ENCODE measurements at places on chromosomes 6 and 20. TPM values are rescaled to one million over a fixed set of nuclear protein-coding genes. Genes with fewer than 3 reads are reported as not detected.

DNA sequence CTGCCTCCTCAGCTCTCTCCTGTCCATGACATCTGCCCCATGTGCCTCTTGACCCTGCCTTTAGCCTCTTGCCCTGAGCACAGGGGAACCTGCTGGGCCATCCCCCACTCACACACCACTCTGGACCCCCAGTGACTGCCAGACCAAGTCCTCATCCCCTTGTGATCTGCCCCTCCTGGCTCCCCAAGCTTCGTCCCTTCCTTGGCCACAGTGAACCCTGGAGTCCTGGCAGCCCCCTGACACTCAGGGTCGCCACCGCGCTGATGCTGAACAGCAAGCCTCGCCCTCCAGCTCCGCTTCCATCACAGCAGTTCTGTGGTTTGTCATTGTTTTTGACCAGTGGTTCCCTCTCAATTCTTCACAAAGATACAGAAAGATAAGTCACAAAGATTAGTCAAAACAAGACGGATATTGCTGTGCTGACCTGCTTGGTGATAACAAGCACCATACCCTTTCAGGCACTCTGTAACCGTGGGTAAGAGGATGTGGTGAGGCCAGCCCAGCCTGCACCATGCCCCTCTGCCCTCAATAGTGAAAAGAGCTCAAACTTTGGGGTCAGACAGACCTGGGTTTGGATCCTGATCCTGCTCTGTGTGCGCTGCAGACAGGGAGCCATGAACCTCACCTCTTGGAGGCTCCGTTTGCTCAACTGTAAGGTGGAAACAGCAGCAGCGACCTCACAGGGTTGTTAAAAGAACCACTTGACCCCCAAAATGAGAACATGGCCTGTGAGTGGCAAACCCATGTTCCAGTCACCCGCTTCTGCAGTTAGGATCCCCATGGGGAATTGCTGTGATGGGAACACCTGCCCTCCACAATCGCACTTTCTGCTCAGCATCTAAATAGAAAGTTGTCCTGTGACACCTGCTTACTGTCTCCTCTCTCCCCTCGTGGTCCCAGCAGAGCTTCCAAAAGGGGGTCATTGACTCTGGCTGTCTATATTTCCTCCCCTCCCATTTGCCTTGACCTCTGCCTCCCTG is 114.5 kb downstream of the TOX2 start:
- DNase-seq: no peak
- H3K27me3 ChIP-seq: peaks cover 36% of the 10 kb centered on the region
- peak overlapping the region; percentile 86 for H3K27ac ChIP-seq

DNA sequence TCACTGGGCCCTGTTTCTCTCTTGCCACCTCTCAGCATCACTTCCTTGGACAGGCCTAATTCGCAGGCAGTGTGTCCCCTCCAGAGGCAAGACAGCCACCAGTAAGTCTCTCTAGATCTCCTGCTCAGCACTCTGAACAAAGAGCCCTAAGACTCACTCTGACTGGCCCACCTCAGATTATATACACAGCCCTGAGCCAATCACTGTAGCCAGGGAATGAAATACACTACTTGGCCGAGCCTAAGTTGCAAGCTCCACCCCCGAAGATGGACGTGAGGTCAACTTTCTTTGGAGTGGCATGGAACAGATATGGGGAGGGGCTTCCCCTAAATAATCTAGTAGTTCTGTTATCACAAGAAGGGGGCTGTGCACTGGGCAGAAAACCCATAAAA is 4.1 kb downstream of the BPI start:
- H3K4me3 ChIP-seq: no peak overlapping the region
- peaks cover 2% of the 10 kb centered on the region for H3K4me1 ChIP-seq
- DNase-seq: no peak
- peaks cover 9% of the 10 kb centered on the region for H3K27me3 ChIP-seq

DNA sequence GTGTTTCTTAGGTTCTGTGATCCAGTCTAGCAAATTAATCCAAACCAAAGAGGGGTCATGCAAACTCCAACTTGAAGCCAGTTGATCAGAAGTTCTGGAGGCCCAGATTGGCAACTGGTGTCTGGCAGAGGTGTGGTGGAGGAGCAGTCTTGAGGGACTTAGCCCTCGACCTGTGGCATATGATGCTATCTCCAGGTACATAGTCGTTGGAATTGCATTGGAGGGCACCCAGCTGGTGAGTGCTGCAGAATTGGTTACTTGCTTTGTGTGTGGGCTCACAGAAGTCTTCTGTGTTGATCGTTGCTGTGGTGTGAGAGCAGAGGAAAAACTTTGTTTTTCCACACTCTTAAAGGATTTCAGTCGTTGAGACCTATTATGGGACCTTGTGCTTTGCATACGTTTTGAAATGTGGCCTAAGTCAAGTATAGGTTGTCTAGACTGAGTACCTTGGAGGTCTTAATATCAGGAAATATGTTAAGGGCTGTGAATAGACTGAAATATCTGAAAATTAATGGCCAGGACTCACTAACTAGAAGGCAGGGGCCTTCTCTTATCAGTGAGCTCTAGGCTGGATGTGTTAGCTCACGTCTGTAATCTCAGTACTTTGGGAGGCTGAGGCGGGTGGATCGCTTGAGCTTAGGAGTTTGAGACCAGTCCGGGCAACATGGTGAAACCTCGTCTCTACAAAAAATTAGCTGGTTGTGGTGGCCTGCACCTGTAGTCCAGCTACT is 7.8 kb downstream of the PANK2 start:
- peaks cover 30% of the 10 kb centered on the region for H3K4me1 ChIP-seq
- peaks cover 4% of the 10 kb centered on the region for H3K36me3 ChIP-seq
- no peak for DNase-seq

DNA sequence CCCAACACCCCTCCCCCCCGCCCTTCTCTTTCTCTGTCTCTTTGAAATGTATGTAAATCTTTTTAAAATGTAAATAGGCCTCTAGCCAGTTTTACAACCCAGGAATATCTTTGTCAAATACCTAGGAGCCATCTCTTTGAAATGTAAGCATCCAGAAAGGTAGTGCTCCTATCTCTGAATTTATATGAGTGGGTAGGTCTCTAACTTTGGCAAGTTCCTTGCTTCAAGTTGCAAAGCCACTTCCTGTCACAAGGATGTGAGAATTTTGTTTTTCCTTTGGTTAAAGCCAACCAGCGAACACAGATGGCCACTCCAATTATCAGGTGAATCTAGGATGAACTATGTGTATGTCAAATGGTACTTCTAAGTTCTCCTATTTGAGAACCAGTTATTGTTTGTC is 6.2 kb upstream of the DEFB132 start:
- H3K4me3 ChIP-seq: no peak overlapping the region
- no peak for DNase-seq
- H3K4me1 ChIP-seq: no peaks in the 10 kb centered on the region
- no peaks in the 10 kb centered on the region for H3K27me3 ChIP-seq
- H3K27ac ChIP-seq: no peak overlapping the region

The DEFB124 gene
- total RNA-seq: not detected

The CLDN20 gene
- total RNA-seq: not detected

DNA sequence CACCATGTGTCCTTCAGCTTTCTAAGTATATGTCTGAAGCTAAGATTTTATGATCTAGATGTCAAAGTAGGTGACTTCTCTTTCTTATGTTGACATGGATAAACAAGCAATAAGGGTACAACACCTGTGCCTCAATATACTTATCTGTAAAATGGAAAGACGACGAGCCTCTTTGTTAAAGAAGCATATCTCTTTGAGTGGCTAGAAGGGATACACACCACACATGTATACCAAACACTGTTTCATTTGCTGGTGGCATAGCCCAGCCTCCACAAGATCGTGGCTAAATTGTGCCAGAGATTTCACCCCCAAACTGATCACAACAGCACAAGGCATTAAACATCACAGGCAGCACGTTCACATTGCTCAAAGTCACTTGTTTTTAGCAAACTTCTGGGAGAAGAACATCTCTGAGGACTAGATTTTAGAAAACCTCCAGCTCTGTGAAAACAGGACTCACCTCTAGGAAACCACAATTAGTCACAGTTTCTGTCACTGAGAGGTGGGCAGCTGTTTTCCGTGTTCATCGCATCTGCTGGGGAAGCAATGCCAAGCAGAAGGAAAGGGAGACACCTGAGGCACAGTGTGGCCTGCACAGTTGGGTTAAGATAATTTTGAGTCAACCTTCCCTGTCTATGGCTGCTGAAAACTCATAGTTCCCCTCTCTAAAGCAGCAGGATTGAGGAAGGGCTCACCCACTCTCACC is 263.0 kb upstream of the PLCB4 start:
- no peak for DNase-seq
- no peaks in the 10 kb centered on the region for H3K27me3 ChIP-seq
- H3K4me1 ChIP-seq: peaks cover 3% of the 10 kb centered on the region
- peaks cover 2% of the 10 kb centered on the region for H3K36me3 ChIP-seq

- no peak for DNase-seq
- peaks cover 20% of the 10 kb centered on the region for H3K4me1 ChIP-seq
- peaks cover 34% of the 10 kb centered on the region for H3K27me3 ChIP-seq
- no peak overlapping the region for H3K4me3 ChIP-seq
- no peaks in the 10 kb centered on the region for H3K36me3 ChIP-seq
Measured at GRCh38 chr6:168508903-168509302, 67.9 kb downstream of the SMOC2 start.

DNA sequence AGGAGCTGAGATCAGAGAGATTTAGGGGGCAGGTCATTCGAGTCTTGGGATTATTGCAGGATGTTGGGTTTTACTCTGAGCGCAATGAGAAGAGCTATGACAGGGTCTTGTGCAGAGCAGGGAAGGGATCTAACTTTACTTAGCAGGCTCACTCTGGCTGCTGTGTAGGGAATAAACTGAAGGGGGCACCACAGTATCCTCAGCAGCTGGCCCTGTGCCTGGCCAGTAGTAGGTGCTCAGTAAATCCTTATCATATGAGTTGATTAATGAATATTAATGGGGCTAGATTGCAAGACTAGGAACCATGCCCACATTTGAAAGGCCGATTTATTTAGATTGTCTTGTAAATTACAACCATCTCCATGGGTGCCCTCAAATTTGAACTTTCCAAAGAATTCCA is 4.6 kb upstream of the MDGA1 start:
- peaks cover 10% of the 10 kb centered on the region for H3K4me1 ChIP-seq
- DNase-seq: no peak
- no peaks in the 10 kb centered on the region for H3K36me3 ChIP-seq
- no peak overlapping the region for H3K27ac ChIP-seq

- H3K27me3 ChIP-seq: no peaks in the 10 kb centered on the region
- no peak overlapping the region for H3K4me3 ChIP-seq
- no peak for DNase-seq
- peaks cover 6% of the 10 kb centered on the region for H3K4me1 ChIP-seq
- no peak overlapping the region for H3K27ac ChIP-seq
Measured at GRCh38 chr6:108581932-108582475, 21.3 kb downstream of the FOXO3 start.

- H3K4me1 ChIP-seq: no peaks in the 10 kb centered on the region
- peaks cover 15% of the 10 kb centered on the region for H3K36me3 ChIP-seq
- H3K4me3 ChIP-seq: no peak overlapping the region
- H3K27ac ChIP-seq: no peak overlapping the region
- H3K27me3 ChIP-seq: no peaks in the 10 kb centered on the region
Measured at GRCh38 chr6:42071881-42072583, 21.7 kb downstream of the TAF8 start.

DNA sequence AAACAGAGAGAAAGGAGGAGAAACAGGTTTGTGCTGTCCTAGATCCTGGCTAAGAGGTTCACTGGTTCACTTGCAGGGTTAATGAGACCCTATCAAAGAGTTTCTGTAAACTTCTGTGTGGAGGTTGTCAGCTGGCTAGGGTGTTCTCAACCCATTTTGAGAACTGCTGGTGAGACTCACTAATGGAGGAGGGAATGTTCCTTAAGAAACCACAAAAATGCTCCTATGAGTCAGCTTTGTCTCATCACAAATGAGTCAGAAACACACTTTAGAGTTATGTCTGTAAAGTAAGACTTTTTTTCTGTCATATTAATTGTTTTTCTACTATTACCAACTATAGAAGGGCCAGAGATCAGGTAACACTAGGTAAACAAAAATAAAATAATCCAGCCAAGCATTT is 884.4 kb downstream of the PHF3 start:
- H3K27ac ChIP-seq: no peak overlapping the region
- no peaks in the 10 kb centered on the region for H3K4me1 ChIP-seq
- H3K27me3 ChIP-seq: no peaks in the 10 kb centered on the region
- DNase-seq: no peak

The CCM2L gene
- 1.5 TPM for total RNA-seq

GRCh38 chr20:44837946-44838345 is 27.6 kb upstream of the RIMS4 start:
- no peak overlapping the region for H3K27ac ChIP-seq
- peaks cover 6% of the 10 kb centered on the region for H3K27me3 ChIP-seq
- H3K4me1 ChIP-seq: no peaks in the 10 kb centered on the region
- DNase-seq: no peak
- H3K36me3 ChIP-seq: no peaks in the 10 kb centered on the region

- no peak for DNase-seq
- peak overlapping the region; percentile 5 for H3K27ac ChIP-seq
- H3K4me1 ChIP-seq: no peaks in the 10 kb centered on the region
- H3K36me3 ChIP-seq: no peaks in the 10 kb centered on the region
- peaks cover 3% of the 10 kb centered on the region for H3K27me3 ChIP-seq
Measured at GRCh38 chr20:32675223-32675975, 1.7 kb upstream of the C20orf203 start.

The NDUFAF5 gene
- 41.5 TPM for total RNA-seq

- no peaks in the 10 kb centered on the region for H3K36me3 ChIP-seq
- H3K27me3 ChIP-seq: peaks cover 3% of the 10 kb centered on the region
- peaks cover 3% of the 10 kb centered on the region for H3K4me1 ChIP-seq
- no peak overlapping the region for H3K4me3 ChIP-seq
Measured at GRCh38 chr6:23013776-23014175, 444.4 kb downstream of the HDGFL1 start.

DNA sequence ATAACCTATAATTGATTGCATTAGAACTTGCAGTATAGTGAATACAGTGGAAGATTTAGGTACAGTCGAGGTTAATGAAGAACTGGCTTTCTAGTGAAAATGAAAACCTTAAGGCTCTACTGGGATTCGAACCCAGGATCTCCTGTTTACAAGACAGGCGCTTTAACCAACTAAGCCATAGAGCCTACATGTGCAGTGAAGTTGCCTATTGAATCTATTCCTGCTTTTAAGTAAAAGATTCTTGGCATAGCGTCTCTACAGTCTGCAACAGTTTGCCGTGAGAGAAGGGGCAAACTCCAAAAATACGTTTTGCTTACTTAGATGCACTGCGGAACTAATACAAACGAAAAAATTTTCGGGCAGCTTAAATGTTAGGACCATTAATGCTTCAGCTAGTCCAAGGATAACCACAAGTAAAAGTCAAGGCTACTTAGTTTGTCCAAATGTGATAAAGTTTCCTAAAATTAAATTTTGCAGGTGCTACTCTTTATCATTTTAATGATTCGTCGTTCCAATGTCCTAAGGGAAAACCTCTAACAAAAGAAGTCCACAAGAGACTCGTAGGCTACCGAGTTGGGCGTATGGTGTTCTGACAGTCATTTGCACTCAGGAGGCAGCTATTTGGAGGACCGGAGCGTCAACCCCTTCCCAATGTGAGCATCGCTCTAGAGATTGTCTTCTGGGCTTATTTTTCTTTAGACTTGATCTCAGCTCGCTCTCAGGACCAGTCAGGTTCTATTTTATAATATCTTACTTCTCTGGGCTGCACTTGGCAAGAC is 31.3 kb upstream of the ZSCAN23 start:
- H3K27me3 ChIP-seq: peaks cover 20% of the 10 kb centered on the region
- peak overlapping the region; percentile 62 for H3K4me3 ChIP-seq
- no peak for DNase-seq
- no peaks in the 10 kb centered on the region for H3K36me3 ChIP-seq
- no peaks in the 10 kb centered on the region for H3K4me1 ChIP-seq

- no peaks in the 10 kb centered on the region for H3K36me3 ChIP-seq
- no peak overlapping the region for H3K4me3 ChIP-seq
- H3K27me3 ChIP-seq: no peaks in the 10 kb centered on the region
Measured at GRCh38 chr6:101116337-101116736, 235.2 kb upstream of the ASCC3 start.
